ENCODE measurements at places on chromosomes 3 and 15.
A peak's percentile ranks its signal among the peaks of the same experiment; 100 is the strongest.

DNA sequence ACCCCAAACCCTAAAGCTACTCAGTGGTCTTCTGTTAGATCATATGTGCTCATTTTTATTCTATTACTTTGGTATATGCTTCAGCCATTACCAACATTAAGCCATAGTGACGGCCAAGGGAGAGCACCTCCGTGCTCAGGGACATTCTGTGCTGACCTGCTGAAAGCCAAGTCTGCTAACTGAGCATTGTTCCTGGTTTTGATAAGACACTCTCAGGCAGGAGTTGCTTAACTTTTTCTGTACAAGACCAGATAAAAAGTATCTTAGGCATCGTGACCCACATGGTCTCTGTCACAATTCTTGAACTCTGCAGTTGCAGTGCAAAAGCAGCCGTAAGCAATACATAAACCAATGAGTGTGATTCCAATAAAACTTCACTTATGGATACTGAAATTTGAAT, 100.6 kb downstream of the KLHL25 start:
- no peak for ATAC-seq

DNA sequence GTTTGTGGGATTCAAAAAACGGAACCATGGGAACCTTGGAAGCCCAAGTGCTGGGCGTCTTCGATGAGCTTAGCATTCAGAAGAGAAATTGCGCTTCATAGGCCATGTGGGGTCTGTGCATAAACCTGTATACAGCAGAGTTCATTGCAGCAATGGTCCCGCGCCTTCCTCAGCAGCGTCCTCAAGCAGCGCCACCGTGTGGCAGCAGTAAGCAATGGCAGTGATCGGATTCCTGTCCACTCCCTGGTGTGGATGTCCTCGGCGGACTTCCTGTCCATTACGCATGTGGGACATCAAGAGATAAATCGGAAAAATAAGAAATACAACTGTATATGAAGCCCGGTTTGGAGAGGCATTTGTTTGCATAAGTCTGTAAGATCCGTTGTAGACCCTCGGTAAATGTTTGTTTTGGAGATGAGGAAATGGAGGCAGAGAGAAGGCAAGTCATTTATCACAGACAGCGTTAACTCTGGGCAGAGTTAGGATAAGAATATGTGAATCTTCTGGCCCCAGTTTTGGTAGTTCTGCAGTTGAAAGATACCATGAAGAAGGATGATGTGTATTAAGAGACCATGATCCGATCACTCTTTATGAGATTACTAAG, 57.7 kb downstream of the CNTN4 start:
- no peak for ATAC-seq

GRCh38 chr3:40720863-40721262, 196.1 kb downstream of the ZNF621 start:
- ATAC-seq: no peak

- ATAC-seq: peak; percentile 35
Measured at GRCh38 chr3:71310980-71311660, 272.4 kb downstream of the FOXP1 start.

DNA sequence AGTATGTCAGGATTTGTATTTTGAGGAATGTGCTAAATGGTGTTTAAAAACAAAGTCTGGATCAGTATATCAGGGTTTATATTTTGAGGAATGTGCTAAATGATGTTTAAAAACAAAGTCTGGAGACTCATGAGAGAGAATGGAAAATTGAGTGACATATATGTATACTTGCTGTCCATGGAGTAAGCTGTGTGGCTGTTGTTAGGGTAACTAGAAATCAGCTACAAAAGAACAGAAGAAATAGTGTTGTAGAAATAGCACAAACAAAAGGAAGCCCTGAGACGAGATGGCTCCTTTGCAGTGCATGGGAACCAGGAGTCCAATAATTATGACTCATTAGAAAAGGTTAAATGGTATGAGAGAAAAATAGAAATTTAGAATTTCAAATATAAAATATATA, 282.7 kb upstream of the MANF start:
- ATAC-seq: no peak

DNA sequence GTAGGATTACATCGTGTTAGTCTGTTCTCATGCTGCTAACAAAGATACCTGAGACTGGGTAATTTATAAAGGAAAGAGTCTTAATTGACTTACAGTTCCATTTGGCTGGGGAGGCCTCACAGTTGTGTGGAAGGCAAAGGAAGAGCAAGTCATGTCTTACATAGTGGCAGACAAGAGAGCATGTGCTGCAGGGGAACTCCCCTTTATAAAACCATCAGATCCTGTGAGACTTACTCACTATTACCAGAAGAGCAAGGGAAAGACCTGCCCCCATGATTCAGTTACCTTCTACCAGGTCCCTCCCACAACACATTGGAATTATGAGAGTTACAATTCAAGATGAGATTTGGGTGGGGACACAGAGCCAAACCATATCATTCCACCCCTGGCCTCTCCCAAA, 3.4 kb downstream of the SLC25A26 start:
- ATAC-seq: no peak

DNA sequence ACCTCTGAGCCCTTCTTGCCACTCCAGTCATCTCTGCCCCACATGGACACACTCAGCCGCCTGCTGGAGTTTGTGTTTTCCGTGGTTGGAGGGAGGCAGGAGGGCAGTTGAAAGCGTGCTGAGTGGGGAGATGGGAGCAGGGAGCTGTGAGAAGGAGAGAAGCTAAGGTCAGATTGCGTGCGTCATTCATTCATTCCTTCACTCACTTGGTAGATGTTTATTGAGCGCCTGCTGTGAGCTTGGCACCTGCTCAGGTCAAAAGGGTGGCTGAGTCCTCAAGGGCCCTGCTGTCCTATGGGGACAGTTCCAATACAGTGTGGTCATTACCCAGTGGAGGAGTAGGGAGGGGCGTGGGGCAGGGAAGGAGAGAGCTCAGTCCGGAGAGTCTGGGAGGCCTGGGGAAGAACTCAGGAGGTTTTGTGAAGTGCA, 23.5 kb downstream of the LIMD1 start:
- ATAC-seq: peak; percentile 52

GRCh38 chr3:126956361-126956760, 26.6 kb upstream of the PLXNA1 start:
- no peak for ATAC-seq

DNA sequence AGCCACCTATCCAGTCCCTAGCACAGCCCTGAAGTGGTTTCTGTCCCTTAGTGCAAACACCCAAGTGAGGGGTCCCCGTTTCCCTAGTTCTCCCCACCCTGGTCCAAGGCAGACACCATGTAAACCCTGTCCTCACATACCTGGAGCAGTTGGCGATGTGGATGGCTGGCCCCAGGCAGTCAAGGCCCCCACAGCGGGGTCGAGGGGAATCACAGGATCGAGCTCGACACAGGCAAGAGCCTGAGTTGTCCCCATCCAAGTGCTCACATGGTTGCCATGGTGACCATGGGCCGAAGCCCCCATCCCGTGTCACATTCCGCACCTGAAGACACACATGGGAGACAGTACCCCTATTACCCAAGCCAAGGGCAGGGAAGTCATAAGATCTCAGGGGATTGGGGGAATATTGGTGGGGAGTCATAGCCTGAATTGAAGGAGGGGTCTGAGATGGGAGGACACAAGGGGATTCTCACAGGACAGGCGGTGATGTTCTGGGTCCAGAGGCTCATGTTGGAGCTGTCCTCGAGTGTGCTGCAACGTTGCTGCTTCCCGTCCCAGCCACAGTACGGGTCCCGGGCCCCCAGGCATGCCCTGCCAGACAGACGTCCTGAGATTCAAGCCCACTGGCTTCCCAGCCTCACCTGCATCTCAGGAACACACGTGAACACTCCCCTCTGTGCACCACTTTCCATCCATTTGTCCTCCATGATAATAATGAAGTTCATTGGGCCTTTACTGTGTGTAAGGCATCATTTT, 112.1 kb downstream of the SEMA5B start:
- ATAC-seq: no peak

GRCh38 chr3:158279609-158280008, 169.7 kb downstream of the RSRC1 start:
- no peak for ATAC-seq

- ATAC-seq: no peak
Measured at GRCh38 chr3:39990532-39990931, 181.1 kb downstream of the MYRIP start.

DNA sequence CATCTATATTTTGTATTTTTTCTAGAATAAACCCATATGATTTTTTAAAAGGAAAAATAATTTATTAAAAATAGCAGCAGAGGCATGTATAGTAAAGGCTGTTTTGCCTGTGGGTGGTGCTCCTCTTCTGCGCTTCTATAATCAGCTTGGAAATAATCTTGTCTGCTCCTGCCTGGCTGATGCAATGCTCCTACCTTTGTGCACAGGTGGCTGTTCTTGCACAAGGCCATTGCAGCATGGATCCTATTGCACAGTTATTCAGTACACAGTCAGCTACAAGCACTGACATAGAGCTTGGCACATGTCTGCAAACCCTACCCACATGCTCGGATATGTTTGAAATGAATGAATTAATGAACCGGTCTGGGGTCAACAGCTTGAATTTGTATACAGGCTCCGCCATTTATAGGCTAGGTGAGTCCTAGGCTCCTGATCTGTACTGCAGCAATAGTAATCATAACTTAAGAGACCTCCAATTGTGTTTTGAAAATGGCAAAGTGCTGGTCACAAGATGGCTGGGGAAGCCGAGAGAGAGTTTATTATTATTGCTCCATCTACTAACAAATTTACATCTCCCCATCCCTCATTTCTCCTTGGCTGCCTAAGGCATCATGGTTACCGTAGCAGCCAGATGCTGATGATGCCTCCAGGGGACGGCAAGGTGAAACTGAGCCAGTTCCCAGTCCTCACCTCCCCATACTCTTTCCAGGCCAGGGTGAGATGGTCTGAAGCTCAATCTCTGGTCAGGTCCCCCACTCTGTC, 532 bp upstream of the RTP1 start:
- ATAC-seq: no peak

GRCh38 chr3:69209413-69209812, 87.0 kb upstream of the LMOD3 start:
- ATAC-seq: no peak

GRCh38 chr3:1348547-1348946, 255.7 kb downstream of the CNTN6 start:
- no peak for ATAC-seq

GRCh38 chr3:165814380-165814779, 22.8 kb downstream of the BCHE start:
- no peak for ATAC-seq

DNA sequence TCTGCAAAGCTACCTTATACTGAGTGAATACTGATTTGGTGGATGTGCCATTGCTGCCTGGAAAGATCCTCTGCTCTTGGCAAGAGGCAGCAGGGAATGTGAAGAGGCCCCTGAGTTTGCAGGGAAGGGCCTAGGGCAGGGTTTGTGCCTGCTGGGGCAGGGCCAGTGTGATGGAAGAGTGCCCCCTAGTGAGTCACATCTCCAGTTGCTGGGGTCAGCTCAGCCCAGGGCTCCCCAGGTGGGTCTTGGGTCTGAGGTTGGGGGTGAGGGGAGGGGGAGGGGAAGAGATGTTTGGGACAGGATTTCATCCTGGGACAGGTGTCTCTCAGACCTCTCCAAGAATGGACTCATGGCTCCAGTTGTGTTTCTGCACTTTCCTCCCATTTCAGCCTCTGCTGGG, 4.1 kb upstream of the AMOTL2 start:
- ATAC-seq: no peak

- ATAC-seq: no peak
Measured at GRCh38 chr3:70726096-70726938, 413.9 kb upstream of the MDFIC2 start.

DNA sequence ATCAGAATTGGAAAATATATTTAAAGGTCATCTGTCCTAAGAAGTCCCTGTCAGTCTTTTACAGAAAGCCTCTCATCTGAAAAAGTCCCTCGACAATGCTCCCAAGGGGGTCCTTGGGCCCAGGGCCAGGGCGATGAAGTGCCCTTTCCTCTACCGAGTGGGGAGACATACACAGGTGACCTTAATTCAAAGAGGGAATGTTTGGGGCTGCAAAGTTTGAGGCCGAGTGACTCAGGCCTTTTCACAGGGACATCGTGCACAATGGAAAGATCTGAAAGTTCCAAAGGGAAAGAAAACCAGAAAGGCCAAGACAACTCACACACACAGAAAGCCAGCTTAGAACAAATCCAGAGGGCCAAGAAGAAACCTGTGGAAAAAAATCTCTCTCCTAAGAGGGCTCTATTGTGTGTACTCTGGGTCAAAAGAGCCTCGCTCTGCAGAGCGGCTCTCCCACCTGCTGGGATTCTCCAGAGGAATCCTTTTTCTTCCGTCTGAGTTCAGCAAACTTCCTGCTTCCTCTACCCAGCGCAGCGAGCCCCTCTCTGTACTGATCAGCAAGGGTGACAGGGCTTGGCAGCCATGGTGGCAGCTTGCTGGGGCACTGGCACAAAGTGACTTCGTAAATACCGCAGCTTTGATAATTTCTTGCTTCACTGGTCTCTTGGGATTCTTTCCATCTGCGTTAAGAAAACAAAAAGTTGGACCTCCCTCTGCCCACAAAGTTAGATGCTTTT, 259.1 kb downstream of the OPA1 start:
- no peak for ATAC-seq

DNA sequence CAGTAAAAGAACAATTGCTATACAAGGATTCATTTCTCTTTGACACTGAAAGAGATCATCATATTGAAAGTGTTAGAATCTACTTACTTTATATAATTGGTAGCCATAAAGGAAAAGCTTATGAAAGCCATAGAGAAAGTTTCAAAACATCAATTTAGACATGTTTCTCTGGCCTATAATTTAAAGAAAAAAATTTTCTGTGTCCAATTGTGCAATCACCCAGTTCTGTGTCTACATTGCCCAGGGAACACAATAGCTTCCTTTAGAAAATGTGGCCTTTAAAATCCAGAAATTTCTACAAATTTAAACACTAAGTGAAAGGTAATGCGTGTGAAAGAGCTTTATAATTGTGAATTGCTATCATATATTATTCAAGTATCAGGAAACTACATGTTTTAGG, 259.2 kb downstream of the GBE1 start:
- no peak for ATAC-seq

- no peak for ATAC-seq
Measured at GRCh38 chr3:184110316-184110725, 13.5 kb downstream of the HTR3E start.

DNA sequence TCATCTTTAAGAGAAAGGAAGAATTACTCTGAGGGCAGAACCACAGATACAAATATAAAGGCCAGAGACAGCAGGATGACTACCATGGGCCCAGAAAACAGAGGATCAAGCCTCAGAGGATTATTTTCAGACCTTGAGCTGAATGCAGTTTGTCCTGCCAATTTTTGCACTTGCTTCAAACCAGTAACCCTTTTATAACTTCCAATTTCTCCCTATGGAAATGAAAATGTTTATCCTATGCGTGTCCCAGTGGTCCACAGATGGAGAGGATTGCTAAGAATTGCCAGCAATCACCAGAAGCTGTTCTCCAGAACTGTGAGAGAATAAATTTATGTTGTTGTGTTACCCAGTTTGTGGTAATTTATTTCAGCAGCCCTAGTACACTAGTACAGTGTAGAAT, 26.4 kb upstream of the MME start:
- no peak for ATAC-seq

Data from gastroesophageal sphincter (tissue), 4 donors.